ENCODE measurements at places on chromosomes 3 and 15. TPM values are rescaled to one million over a fixed set of nuclear protein-coding genes. Genes with fewer than 3 reads are reported as not detected.
A peak's percentile ranks its signal among the peaks of the same experiment; 100 is the strongest.

Gene DPPA4
- not detected for total RNA-seq

Gene HRG
- total RNA-seq, result not detected

Gene PLA2G4D
- total RNA-seq, result not detected

DNA sequence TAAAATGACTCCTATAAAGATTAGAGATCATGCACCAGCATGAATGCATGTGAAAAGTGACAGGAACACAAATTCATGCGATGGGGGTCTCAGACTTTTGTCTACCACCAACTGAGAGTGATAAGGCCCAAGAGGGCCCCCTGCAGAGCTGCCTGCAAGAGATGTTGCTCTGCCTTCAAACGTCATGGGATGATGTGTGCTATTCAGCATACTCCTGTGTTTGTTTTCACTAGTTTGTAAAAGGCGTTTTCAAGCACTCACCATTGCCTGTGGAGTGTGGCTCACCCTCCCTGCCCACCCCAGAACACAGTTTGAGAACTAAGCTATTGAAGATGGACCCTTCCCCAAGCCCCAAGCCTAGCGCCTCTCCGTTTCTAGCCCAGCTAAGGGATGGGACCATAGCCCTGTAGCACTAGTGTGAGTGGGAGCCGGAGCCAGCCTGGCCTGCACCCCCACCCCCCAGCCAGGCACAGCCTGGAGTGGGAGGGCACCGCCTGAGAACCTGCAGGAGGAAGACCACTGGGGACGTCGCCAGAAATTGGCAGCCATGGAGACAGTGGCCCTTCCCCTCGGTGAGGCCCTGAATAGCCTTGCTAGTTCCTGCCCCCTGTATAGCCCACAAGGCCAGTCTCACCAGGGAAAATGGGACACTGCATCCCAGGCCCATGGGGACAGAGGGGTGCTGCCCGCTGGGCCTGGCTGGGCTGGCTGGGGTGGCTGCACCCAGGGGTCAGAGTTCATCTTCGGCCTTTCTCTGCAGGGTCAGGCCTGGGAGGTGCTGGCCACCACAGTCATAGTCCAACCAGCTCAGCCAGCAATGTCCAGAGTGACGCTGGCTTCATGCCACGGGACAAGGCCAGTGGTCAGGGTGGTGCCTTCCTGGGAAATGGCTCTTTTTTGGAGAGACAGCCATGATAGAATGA, 22.6 kb upstream of the KLF13 start:
- no peak for DNase-seq

GRCh38 chr3:123028233-123028828, 768 bp upstream of the SEMA5B start:
- peak; percentile 47 for DNase-seq

DNA sequence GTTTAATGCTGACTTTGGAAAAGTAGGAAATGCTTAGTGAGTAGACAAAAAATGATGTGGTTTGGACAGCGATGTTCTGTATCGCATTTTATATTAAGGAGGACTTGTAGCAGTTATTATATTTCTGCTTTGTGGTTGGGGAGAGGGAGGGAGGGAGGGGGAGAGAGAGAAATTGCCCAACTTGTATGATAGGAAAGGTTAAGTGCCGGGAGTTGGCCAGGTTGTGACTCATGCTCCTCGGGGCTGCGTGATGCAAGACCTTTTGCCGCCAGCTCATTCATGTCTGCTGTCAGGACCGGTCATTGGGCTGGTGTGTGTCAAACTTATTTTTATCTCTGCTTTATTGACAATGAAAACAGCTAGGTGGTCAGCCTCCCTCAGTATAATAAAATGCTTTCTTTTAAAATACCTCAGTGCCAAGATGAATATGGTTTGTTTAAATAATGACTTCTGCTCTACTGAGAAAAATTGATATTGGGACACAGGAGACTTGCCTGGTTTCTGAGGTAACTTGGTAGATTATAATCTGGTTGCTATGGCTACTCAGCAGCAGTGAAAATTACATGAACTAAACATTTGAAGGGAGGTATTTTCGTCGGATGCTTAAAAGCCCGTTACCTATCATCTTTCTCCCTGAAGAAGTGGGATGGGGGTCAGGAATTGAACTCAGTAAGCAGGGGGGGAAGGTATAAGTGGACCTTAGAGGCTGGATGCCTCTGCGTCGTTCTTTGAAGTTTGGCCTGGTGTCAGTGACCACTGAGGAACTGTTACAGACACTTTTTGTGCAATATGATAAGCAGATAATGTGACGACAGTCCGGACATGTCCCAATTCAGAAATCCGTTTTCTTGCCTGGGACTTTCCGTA, 90.7 kb downstream of the FNDC3B start:
- peak; percentile 73 for DNase-seq
